RCC 7860 (cell line): ENCODE measurements at places on chromosomes 11 and 22.

DNA sequence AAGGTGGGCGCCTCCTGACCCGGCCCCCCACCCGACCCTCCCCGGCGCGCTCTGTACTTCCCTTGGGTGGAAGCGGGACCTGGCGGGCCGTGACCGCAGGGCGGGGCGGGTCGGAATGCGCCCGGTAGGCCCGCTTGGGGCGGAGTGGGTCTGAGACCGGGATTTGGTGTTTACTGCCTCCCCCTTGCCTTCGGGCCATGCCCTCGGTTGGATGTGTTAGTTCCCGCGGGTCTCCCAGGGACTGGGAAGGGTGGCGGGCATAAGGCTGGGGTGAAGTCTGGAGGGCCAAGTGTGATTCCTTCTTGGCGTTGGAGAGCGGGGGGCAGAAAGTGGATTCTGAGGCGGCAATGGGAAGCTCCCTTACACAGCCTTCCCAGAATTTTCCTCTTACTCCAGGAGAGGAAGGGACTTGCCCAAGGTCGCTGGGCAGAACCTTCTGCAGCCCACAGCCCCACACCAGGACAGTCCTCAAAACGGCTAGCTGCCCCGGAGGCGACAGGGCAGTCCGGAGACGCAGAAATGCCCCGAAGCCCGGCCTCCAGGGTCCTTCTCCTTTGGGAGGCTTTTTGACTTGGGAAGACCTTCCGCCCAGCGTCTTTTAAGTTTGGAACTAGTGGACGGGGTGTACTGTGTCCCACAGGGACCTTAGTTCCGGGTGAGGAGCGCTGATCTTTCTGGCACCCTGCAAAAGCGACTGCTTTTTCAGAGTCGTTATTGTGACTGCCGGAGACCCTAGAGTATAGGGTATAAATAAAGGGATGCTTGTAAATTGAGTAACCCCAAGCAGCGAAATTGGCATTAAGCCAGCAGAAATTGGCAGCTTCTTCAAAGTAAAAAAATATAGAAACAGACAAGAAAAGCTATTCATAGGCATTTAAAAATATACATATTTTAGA, 647 bp downstream of the SWAP70 start:
- DNase-seq, result no peak

DNA sequence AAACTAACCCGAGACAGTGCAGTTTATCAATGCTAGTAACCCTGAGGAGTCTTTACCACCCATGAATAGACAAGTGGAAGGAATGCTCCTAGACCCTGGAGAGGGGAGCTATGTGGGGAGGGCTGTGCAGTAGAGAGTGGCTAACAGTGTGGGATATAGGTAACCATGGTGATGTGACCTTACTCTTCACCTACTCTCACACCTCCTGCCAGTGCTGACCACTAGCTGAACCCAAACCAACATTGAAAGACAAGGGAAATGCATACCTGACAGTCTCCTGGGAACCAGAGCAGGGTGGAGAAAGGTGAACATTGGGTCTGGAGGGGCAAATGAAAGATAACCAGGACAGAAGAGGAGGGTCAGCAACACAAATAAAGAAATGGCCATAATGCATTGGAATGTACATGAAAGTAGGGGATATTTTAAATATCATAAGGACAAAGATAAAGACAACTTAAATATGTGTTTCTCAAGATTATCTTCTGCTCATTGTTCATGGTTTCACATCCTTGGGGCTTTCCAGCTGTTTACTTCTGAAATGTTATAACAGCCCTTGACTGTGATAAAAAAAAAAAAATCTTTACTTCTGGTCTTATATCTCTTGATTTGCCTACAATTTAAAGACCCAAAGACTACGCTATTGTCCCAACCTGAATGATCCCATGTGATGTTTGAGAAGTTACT, 983.3 kb upstream of the TENM4 start:
- DNase-seq, result no peak

GRCh38 chr11:129416080-129416820, 40.6 kb downstream of the BARX2 start:
- DNase-seq, result no peak

GRCh38 chr22:31893460-31893859, 50.9 kb upstream of the YWHAH start:
- DNase-seq, result no peak

- no peak for DNase-seq
These were observed 239.0 kb upstream of the CCDC179 start for GRCh38 chr11:23099256-23099655.

DNA sequence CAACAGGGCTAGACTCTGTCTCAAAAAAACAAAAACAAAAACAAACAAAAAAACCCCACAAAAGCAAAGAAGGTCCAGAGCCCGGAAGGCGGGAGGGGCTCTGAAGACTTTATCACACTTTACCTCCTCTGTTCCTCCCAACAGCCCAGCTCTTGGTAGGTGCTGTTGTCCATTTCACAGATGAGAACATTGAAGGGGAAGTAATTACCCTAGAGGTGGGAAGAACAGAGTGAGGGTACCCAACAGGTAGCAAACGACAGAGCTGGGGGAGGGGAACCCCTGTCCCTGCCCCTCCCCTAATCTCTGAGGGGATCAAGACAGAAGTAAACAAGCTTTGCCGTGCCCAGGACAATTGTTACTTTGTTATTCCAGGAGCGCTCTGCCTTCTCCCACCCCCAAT, 1.0 kb upstream of the BIK start:
- DNase-seq, result no peak

- DNase-seq, result no peak
These were observed 129.3 kb downstream of the GRIA4 start for GRCh38 chr11:105738986-105739795.

GRCh38 chr11:72958791-72959190, 144.6 kb downstream of the ATG16L2 start:
- no peak for DNase-seq

GRCh38 chr22:47575291-47575690, 812.8 kb downstream of the TBC1D22A start:
- no peak for DNase-seq
